Gastroesophageal sphincter (tissue), 4 donors: ENCODE measurements at places on chromosomes 12 and 14. TPM values are rescaled to one million over a fixed set of nuclear protein-coding genes. Genes with fewer than 3 reads are reported as not detected.

GRCh38 chr14:68678471-68678870 is 114.4 kb downstream of the ZFP36L1 start:
- ATAC-seq: no peak

GRCh38 chr12:118650586-118650960 is 274.2 kb downstream of the SUDS3 start:
- no peak for ATAC-seq

- ATAC-seq: no peak
These were observed 338.3 kb downstream of the EMP1 start for GRCh38 chr12:13534645-13535398.

DNA sequence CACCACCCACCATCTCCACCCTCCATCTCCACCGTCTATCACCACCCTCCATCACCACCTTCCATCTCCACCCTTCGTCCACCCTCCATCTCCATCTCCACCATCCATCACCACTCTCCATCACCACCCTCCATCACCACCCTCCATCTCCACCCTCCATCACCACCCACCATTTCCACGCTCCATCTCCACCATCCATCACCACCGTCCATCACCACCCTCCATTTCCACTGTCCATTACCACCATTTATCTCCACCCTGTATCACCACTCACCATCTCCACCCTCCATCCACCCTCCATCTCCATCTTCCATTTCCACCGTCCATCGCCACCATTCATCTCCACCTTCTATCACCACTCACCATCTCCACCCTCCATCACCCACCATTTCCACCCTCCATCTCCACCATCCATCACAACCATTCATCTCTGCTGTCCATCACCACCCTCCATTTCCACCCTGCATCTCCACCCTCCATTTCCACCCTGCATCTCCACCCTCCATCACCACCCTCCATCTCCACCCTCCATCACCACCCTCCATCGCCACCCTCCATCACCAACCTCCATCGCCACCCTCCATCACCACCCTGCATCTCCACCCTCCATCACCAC is 6.1 kb upstream of the CEP170B start:
- ATAC-seq: no peak

DNA sequence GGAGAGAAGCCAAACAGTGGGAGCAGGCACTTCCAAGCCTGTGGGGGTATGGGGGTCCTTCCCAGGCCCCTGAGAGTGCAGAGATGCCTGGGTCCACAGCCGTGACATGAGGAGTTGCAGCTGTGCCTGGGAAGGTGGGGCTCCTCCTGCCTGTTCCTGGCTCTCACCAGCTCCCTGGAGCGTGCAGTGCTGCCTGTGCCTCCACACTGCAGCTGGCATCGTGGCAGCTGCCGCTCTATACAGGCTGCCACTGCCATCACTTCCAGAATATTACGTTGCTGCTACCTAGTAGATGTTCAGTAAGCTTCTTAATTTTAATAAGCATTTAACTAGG is 223.7 kb downstream of the KCNC2 start:
- no peak for ATAC-seq

DNA sequence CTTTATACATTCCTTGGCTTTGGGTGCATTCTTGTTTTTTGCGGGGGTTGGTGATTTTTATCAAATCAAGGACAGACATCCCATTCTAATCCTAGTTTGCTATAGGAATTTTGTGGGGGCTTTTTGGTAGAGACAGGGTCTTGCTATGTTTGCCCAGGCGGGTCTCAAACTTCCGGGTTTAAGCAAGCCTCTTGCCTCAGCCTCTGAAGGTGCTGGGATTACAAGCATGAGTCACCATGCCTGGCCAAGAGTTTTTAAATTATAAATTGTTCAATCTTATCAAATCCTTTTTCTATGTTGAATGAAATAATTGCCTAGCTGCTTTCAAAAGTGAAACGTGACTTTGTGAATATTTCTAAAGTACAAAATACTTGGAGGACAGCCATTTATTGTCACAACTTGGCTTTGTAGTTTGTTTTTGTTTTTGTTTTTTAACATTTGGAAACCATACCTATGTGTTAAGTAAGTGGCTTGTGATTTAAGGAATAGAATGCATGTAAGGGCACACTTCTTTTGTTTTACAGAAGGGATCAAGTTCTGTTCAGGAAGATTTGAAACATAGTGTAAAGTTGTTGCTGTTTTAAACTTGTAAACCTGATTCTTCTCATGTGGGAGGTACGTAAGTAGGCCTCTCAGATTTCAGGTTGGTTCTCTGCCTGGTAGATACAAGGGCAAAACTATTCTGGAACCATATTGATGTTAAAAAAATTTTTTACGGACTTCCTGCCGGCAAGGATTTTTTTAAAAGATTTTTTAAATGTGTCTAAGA is 13.4 kb downstream of the MARK3 start:
- no peak for ATAC-seq

GRCh38 chr12:78963439-78964227 is 99.1 kb downstream of the SYT1 start:
- no peak for ATAC-seq

GRCh38 chr12:132066345-132066685 is 77.8 kb downstream of the DDX51 start:
- ATAC-seq: no peak

- no peak for ATAC-seq
These were observed 10.3 kb upstream of the ZNF84 start for GRCh38 chr12:133026996-133027395.

DNA sequence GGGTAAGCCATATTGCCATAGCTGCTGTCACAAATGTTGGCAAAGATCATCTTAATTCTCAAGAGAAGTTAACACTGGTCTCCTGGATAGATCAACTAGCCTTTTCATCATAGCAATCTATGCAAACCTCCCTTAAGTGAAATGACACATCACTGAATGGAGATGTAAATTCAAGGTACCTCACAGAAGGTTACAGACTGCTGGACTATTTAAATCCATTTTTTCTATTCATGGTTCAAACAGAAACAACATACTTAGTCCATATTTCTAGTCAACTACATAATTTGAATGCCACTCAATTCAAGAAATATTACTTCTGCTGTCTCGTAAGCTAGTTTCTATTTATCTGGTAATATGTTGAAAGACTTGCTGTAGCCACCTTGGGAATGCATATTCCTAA is 748.3 kb downstream of the C12orf50 start:
- ATAC-seq: no peak

IL31 gene
- not detected for total RNA-seq

CCDC38 gene
- not detected for total RNA-seq

CLSTN3 gene
- total RNA-seq: 34.3 TPM

SPIC gene
- not detected for total RNA-seq

CACNA2D4 gene
- 3.2 TPM for total RNA-seq

CHFR gene
- 35.4 TPM for total RNA-seq

OR6C2 gene
- not detected for total RNA-seq
